ENCODE measurements at places on chromosomes 4 and X.

DNA sequence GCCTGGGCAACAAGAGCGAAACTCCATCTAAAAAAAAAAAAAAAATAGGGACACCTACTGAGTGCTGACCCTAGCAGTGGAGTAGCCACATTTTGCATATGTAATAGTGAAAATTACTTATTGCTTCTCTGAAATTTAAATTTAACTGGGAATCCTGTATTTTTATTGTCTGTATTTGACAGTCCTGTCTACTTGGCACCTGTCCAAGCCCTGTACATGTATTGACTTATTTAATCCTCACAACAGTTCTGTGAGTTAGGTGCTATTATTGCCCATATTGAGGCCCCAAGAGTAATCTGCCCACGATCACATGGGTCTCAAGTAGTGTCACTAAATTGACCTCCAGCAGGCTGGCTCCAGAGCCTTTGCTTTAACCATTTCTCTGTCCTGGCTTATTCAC is 81.6 kb downstream of the WDR19 start:
- DNase-seq: no peak

GRCh38 chrX:37993837-37994619 is 12.3 kb upstream of the SYTL5 start:
- DNase-seq: no peak

DNA sequence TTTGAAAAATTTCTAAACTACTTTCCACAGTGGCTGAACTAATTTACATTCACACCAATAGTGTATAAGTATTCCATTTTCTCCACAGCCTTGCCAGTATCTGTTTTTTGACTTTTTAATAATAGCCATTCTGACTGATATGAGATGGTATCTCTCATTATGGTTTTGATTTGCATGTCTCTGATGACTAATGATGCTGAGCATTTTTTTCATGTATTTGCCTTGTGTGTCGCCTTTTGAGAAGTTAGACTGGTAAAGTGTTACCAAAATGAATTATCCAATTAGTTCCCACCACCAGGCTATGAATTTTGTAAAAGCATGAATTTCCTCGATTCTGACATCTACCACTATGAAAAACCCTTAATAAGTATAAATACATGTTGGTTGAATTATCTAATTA is 242.2 kb upstream of the GK2 start:
- DNase-seq: no peak

DNA sequence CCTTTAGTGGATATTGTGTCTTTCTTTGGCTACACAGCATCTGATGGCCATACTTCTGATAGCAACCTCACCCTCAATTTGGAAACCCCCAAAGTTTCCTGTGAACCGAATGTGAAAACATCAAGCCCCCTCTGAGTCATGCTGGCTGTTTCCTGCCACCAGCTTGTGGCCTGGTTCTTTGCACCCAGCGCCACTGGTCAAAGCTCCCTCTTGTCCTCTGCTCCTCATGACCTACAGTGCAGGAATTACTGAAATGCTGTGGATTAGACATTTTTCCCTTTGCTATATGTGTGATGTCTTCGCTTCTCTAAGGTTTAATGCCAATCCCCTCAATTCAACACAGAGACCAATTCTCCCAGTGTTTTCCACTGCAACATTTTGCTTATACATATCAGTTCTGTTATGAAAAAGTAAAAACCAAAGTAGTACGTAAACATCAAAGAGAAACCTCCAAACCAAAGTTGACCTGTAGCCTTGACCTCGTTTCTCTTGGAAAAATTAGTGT is 224.0 kb upstream of the TENM3 start:
- DNase-seq: no peak

DNA sequence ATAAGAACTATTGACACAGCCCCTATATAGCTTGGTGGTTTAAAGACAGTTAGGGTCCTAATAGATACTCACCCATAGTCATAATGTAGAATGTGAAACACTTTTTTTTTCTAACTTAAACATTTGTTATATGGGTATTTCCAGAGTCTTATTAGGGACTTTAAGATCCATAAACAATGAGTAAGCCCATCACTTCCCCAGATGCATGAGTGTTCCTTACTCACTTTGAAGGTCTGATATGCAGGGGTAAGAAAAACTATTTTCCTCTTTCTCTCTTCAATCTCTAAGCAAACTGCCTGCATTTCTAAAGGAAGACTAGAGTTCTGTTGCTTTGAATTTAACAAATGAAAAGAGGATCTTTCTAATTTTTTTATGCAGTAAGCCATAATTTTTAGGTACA is 443.6 kb upstream of the PITX2 start:
- DNase-seq: no peak

- DNase-seq: no peak
These were observed 219.9 kb upstream of the PACRGL start for GRCh38 chr4:20480165-20480947.

GRCh38 chrX:151704041-151704663 is 8.9 kb downstream of the PRRG3 start:
- DNase-seq: no peak

DNA sequence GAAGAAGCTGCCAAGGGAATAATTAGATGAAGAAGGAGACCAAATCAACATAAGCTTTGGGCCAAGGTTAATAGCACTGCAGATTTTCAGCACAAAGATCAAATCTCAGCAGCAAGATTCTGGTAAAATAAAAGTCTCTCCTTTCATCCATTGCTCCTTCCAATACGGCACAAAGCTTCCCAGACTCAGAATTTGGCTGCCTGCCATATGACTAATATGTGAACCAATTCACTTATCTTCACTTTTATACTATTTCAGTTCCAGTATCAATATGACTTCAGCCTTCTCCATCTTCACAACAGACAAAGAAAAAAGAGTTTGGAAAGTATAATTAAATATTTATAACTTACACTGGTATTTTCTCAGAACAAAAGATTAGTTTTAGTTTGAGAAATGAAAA is 978.3 kb upstream of the GRID2 start:
- no peak for DNase-seq
